Cardiac fibroblast (primary cell): ENCODE measurements at places on chromosomes 13 and 19.

GRCh38 chr19:49387936-49388372 lies at the start of gene KASH5:
Gene KASH5, plus strand, starts transcription at chr19:49388249. Its CDS starts 2,635 bp downstream, at chr19:49390884.
- DNase-seq, result peak; percentile 63

- no peak for DNase-seq
Observed at GRCh38 chr19:10988921-10989320, 28.1 kb downstream of the SMARCA4 start.

GRCh38 chr19:3398114-3398899 lies 31.9 kb downstream of the NFIC start:
- DNase-seq, result no peak

DNA sequence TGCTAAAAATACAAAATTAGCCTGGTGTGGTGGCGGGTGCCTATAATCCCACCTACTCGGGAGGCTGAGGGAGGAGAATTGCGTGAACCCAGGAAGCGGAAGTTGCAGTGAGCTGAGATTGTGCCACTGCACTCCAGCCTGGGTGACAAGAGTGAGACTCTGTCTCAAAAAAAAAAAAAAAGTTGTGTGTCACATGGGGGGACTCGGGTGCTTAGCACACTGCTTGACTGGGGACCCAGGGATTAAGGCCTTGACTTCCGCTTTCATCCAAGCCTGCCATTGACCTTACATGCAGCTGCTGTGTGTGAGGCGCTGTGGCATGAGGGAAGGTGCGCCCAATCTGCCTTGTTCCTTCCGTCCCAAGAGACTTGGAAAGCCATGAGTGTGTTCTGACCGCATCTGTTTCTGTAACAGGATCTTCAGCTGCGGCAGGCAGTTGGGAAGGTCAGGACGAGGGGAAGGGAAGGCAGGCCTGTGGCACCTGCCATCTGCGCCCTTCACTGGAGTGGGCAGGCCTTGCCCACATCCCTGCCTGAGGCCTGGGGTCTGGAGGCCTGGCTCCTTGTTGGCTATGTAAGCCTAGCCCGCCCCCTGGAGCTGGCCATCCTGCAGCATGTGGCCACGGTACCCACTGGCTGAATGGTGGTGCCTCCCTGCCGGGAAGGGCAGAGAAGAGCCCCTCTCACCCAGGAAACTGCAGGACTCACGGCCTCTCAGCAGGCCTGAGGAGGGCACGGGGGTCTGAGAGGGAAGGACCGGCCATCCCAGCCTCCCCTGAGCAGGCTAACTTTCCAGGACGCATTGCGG lies 23.0 kb downstream of the PPP1R37 start:
- no peak for DNase-seq

DNA sequence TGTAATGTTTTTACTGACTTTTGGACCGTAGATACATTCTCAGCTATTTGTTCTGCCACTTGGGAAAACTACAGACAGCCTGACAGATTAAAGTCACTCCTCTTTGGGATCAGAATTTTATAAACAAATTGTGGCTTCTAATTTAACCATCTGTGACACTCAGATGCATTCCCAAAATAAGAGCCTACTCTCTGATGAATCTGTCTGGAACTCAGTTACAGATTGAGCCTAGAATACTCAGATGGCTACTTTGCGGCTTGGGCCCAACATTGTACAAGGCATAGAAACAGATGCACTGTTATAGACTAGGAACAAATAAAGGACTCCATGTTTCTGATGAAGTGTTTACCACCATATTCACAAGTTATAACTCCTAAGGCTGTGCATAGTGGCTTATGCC lies 291.0 kb upstream of the SLITRK6 start:
- no peak for DNase-seq

DNA sequence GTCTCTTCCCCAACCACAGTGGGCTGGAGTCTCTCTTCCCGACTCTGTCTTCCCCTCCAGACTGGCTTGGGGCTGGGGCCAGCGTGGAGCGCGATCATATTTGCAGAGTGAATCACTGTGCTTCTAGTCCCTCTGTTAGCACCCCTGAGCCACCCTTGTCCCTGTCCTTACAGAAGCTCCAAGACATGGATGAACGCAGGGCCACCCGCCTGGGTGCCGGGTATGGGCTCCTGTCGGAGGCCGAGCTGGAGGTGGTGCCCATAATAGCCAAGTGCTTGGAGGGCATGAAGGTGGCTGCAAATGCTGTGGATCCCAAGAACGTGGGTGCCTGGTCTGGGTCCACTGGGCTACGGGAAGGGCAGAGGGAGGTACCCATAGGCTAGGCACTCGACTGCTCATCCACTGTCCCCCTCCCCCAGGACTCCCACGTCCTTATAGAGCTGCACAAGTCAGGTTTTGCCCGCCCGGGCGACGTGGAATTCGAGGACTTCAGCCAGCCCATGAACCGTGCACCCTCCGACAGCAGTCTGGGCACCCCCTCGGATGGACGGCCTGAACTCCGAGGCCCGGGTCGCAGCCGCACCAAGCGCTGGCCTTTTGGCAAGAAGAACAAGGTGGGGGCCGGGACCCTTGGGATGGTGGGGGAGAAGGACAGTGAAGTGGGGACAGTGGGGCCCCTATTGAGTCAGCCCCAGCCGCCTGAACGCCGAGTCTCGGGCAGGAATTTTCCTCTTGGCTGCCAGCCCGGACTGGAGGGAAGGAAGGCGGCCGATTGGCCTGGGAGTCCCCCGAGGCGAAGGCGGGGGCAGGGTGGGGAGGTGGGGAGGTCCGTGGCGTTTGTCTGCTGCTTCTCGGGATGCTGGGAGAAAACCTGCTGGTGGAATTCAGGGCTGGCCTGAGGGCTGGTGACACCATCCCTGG lies 5.2 kb downstream of the TRIP10 start:
- DNase-seq, result peak; percentile 92

DNA sequence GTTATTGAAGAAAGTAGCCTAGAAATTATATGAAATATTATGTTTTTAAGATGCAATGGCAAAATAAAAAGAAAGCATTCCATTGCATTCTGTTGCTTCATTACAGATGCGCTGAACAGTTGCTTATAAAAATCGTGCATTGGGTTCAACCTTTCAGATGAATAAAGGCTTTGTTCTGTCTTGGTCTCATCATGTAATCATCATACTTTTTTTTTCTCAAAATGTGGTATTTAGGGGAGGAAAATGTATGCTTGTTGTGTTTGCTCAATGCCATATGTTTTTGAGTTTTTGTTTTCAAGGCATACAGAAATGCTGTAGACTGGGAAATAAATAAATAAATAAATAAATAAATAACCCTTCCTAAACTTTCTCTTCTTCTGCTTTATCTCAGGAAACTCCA lies 1.1 kb upstream of the MBNL2 start:
- no peak for DNase-seq

DNA sequence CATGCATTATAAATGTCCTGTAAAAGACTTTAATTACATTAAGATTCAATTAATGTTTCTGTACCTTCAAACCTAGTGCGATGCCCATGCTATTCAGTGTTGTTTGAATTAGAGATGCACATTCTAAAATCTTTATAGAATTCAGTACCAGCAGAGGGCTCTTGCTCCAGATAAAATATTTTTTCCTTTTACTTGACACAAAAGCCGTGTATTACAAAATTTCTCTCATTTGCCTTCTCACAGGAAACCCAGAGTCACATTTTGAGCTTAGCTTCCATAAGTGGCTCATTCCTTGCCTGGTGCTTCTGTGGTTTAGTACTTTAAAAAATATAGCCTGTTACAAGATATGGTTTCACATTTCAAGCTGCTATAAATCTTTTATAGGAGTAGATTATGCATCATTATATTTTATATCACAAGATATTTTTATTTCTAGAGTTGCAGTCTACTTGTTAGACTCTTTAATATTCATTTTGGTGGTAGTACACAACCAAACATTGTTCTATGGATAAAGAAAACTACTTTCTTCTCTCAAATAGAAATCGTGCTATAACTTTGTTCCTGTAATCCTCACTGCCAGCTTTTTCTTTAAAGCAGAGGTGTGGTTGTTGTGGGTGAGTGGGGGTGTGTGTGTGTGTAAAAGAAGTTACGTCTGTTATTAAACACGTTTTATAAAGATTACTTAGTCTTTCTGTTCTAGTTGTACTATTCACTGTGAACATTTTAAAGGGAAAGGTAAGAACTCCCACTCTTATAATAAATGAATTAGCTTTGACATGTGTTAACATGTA lies 101.4 kb downstream of the RNF17 start:
- DNase-seq, result peak; percentile 40

- DNase-seq, result no peak
Observed at GRCh38 chr19:6098574-6098973, 11.7 kb downstream of the RFX2 start.

GRCh38 chr19:45352062-45352461 lies 11.5 kb downstream of the KLC3 start:
- no peak for DNase-seq

GRCh38 chr13:75357576-75358289 lies 124.2 kb downstream of the TBC1D4 start:
- peak; percentile 76 for DNase-seq

GRCh38 chr13:73667756-73668155 lies 466.4 kb downstream of the KLF12 start:
- DNase-seq, result no peak

- no peak for DNase-seq
Observed at GRCh38 chr19:1474011-1474764, 4.8 kb downstream of the C19orf25 start.

DNA sequence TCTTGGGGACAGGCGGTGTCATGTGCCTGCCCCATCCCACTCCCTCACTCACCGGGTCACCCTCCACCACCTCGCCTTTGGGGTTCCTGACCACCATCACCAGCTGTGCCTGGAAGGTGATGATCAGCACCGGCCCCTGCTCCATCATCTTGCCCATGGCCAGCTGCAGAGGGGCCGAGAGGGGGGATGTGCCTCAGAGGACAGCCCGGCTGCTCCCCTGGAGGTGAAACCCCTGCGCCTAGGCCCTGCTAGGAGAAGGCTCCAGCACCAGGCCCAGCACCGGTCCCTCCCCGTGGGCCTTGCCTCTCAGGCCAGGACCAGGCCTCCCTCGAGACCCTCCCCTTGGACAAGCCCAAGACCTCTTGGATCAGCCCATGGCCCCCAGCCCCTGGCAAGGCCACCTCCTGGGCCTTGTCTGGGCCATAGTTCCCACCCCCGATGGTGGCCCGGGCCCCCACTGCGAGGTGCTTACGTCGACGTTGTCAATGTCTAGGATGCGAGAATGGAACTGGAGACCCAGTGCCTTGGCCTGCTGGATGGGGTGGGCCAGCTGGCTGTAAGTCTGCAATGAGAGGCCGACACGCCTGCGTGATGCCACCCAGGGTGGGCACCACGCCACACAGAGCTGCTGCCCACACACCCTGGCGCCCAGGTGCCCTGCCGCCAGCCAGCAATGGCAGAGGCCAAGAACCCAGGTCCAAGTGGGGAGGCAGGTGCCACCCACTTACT lies 1.8 kb upstream of the CTXN1 start:
- no peak for DNase-seq

DNA sequence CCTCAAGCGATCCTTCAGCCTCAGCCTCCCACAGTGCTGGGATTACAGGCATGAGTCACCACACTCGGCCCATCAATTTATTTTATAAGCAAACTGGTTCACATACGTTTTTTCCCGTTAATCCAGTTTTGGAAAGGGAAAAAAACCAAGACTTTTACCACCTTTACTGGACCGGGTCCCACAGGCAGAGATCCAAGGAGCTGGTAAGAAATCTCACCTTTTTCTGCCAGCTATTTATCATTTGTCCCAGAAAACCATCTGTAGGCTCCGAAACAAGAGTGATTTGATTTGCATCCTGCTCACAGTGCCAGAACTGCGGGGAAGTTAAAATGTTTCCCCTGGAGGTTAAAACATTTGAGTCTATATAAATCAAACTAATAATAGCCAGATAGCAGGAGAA lies 6.3 kb upstream of the FUT2 start:
- DNase-seq, result no peak

DNA sequence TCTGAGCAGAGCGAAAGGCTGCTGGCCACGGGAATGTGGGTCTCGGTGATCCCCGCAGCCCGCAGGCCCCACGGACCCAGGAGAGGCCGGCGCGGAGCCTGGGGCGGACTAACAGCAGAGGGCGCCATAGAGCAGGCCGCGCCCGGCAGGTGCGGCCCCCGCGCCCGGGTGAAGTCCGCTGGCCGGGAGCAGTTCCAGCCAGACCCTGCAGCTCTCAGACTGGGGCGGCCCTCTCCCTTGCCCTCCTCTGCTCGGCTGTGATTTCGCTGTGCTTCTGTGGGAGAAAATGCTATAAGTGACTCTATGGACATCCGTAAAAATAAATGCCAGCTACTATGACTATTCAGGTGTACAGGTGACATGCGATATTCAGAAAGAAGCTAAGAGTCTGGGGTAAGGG lies 37.7 kb downstream of the GSX1 start:
- peak; percentile 27 for DNase-seq

DNA sequence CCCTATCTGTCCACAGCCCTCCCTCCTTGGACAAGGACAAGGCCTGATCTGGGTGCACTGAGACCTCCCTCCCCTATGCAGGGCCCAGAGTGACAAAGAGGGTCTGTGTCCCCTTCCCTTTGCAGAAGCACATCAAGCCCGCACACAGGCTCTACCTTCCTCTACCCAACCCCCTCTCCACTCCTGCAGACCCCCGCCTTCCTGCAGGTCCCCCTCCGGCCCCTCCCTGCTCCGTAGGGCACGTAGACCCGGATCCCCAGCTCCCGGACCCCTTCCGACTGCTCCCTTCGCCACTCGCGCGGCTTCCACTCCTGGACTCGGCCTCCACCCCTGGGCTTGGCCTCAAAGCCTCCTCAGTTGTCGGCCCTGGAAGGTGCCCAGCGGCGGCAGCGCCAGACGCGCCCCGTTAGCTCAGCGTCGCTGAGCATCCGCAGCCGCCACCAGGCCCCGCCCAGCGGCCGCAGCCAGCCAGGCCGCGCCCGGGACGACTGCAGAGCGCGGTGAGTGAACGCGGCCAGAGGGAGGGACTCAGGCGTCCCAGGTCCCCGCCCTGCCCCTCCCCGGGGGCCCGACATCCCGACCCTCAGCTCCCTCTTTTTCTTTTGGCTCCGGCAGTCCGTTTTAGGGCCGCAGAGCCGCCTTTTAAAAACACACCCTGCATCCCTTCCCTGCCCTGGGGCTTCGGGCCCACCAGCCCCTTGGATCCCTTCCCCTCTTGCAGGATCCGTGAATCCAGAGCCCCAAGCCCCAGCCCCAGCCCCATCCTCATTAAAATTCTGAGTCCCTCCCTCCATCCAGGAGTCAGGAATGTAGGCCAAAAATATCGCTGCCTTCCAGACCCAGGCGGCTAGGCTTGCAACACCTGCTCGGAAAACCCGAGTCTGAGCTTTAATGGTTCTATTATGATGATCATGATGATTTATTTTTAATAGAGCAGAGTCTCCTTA lies 1.5 kb upstream of the MYADM start:
- DNase-seq, result peak; percentile 80

- no peak for DNase-seq
Observed at GRCh38 chr13:97311956-97312355, 89.8 kb downstream of the MBNL2 start.

GRCh38 chr13:113275387-113275786 lies 21.7 kb upstream of the LAMP1 start:
- peak; percentile 66 for DNase-seq

DNA sequence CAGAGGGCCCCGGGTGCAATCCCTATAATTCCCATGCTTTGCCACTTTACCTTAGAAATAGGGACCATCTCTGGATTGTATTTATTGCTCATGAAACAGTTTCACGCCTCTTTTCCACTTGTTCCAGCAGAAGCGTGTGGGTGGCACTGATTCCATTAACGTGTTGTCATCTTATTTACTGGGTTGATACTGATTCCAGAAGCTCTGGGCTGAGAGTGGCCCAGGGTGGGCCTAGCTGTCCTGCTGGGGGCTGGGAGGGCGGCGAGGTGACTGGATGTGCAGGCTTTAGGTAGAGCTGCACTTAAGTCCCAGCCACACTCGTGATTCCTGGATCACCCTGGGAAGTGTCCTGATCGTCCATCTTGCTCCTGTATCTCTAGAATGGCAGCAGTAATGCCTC lies 155.0 kb downstream of the TEX29 start:
- DNase-seq, result no peak
